Right atrium auricular region (tissue), 2 donors: ENCODE measurements at places on chromosomes 5 and 9. TPM values are rescaled to one million over a fixed set of nuclear protein-coding genes. Genes with fewer than 3 reads are reported as not detected.
A peak's percentile ranks its signal among the peaks of the same experiment; 100 is the strongest.

- H3K4me3 ChIP-seq = no peak overlapping the region
- H3K36me3 ChIP-seq = no peaks in the 10 kb centered on the region
- no peak overlapping the region for H3K27ac ChIP-seq
These were observed 274.4 kb upstream of the CLINT1 start for GRCh38 chr5:158133369-158133768.

ZNF879 gene
- 2.6 TPM for total RNA-seq

PPIC gene
- total RNA-seq = 25.9 TPM

- no peak overlapping the region for H3K27ac ChIP-seq
- no peaks in the 10 kb centered on the region for H3K4me1 ChIP-seq
- no peak overlapping the region for H3K4me3 ChIP-seq
These were observed 97.8 kb downstream of the GPR21 start for GRCh38 chr9:123131258-123131657.

- H3K27me3 ChIP-seq = no peaks in the 10 kb centered on the region
- H3K36me3 ChIP-seq = no peaks in the 10 kb centered on the region
These were observed 136.6 kb upstream of the STC2 start for GRCh38 chr5:173464813-173465212.

RASEF gene
- total RNA-seq = 0.16 TPM

DNA sequence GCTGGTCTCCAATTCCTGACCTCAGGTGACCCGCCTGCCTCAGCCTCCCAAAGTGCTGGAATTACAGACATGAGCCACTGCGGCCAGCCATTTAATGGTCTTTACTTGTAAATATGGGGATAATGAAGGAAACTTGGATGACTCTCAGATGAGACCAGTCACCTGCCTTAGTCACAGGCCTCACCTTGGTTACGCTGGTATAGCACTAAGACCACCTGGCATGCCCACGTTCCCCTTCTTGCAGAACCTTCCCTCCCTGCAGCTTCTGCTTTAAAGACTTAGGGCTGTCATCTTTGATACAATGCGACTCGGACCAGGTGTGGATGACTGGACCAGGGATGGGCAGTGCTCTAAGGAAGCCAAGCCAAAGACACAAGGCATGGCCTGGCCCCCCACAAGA is 629.9 kb downstream of the CCDC171 start:
- H3K36me3 ChIP-seq = no peaks in the 10 kb centered on the region
- H3K4me3 ChIP-seq = no peak overlapping the region
- no peak overlapping the region for H3K27ac ChIP-seq
- no peaks in the 10 kb centered on the region for H3K4me1 ChIP-seq
- no peak for DNase-seq

MAMDC2 gene
- 32.5 TPM for total RNA-seq

DNA sequence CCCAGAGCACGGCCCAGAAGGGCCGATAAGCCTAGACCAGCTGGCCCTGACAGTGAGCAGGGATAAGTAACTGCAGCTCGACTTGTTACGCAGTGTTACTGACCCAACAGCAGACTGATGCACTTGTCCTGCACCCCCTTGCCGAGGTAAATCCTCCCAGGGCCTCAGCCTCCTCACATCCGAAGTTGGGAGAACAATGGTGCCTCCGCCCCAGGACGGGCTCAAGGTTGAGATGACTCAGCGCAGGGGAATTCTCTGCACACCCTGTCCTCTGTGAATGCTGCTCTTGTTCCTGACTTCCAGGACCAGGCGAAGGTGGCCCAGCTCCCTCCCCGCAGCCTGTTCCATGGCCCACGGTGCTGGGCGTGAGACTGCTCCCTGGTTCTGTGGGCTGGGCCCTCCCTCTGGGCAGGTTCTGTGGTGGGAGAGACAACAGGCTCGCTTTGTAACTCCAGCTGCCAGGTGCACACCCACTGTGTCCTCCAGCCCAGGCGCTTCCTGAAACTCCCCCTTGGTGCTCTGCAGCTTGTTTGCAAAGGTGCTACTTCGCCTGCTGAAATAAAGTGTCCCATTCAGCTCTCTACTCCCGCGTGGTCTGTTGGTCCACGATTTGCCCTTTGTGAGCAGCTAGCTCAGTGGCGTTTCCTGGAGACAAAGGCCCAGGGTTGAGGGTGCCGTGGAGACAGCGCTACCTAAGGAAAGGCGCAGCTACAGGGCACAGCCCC is 40.1 kb upstream of the SLC6A19 start:
- no peak for DNase-seq
- H3K27me3 ChIP-seq = peaks cover 2% of the 10 kb centered on the region
- H3K36me3 ChIP-seq = no peaks in the 10 kb centered on the region
- no peak overlapping the region for H3K27ac ChIP-seq
- no peak overlapping the region for H3K4me3 ChIP-seq

- no peak overlapping the region for H3K27ac ChIP-seq
- peaks cover 44% of the 10 kb centered on the region for H3K36me3 ChIP-seq
- no peaks in the 10 kb centered on the region for H3K27me3 ChIP-seq
- no peak for DNase-seq
These were observed 102.4 kb downstream of the UBE2R2 start for GRCh38 chr9:33919276-33919897.

GRCh38 chr9:95516734-95517558 is at the start of gene PTCH1:
Gene PTCH1 (minus strand): TSS chr9:95516971.
- peak within 1 kb of the TSS; percentile 57 for H3K27ac ChIP-seq
- no peaks in the 10 kb centered on the region for H3K27me3 ChIP-seq
- peak within 1 kb of the TSS; percentile 48 for H3K4me3 ChIP-seq
- no peaks in the 10 kb centered on the region for H3K36me3 ChIP-seq

DNA sequence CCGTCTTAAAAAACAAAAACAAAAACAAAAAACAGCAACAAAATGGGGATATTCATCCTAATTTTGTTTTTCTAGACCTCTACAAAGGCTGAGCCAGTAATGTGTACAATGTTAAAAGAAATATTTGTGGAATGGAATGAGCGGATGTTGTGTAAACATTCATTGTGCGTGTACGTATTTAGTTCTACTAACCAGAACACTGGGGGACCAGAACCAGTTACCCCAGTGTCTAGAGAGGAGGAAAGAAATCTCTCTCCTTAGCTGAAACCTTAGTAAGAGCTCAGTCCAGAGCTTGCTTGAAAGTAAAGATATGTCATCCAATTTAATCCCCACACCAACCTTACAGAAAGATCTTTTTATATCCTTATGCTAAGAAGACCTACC is 106.7 kb upstream of the CPEB4 start:
- peaks cover 22% of the 10 kb centered on the region for H3K4me1 ChIP-seq
- H3K27me3 ChIP-seq = no peaks in the 10 kb centered on the region
- DNase-seq = no peak
- peak overlapping the region; percentile 71 for H3K27ac ChIP-seq
- no peaks in the 10 kb centered on the region for H3K36me3 ChIP-seq
- no peak overlapping the region for H3K4me3 ChIP-seq

- H3K27me3 ChIP-seq = no peaks in the 10 kb centered on the region
- no peak overlapping the region for H3K4me3 ChIP-seq
- no peak for DNase-seq
- no peaks in the 10 kb centered on the region for H3K4me1 ChIP-seq
These were observed 520.0 kb upstream of the CLINT1 start for GRCh38 chr5:158378931-158379330.

DNA sequence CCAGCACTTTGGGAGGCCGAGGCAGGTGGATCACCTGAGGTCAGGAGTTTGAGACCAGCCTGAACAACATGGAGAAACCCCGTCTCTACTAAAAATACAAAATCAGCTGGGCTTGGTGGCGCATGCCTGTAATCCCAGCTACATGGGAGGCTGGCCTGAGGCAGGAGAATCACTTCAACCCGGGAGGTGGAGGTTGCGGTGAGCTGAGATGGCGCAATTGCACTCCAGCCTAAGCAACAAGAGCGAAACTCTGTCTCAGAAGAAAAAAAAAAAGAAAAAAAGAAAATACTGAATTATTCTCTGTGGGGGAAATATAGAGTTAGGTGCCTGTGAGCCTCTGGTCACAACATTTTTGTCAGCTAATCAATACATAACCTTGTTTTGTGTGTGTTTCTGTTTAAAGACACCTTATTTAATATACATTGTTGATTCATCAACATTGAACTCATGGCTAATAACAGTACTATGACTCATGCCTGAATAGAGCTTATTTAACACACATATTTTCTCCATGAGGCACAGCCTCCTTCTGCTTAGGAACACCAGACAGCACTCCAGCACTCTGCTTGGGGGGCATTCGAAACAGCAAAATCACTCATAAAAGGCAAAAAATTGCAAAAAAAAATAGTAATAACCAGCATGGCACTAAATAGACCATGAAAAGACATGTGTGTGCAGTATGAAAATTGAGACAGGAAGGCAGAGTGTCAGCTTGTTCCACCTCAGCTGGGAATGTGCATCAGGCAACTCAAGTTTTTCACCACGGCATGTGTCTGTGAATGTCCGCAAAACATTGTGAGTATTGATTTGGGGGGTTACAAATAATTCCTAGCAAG is at the start of gene IL31RA:
IL31RA (plus strand) TSS at position 519 of the 836 bp plus-strand sequence; CDS start at position 733, 214 bp downstream.
- no peak within 1 kb of the TSS for H3K4me3 ChIP-seq
- no peaks in the 10 kb centered on the region for H3K36me3 ChIP-seq
- H3K27ac ChIP-seq = no peak within 1 kb of the TSS
- H3K27me3 ChIP-seq = no peaks in the 10 kb centered on the region
- DNase-seq = no peak
- no peaks in the 10 kb centered on the region for H3K4me1 ChIP-seq

ADCY2 gene
- total RNA-seq = 3.3 TPM

- H3K27ac ChIP-seq = no peak overlapping the region
- no peaks in the 10 kb centered on the region for H3K27me3 ChIP-seq
- no peaks in the 10 kb centered on the region for H3K4me1 ChIP-seq
- DNase-seq = no peak
These were observed 500.0 kb downstream of the DIRAS2 start for GRCh38 chr9:90142580-90142979.

DNA sequence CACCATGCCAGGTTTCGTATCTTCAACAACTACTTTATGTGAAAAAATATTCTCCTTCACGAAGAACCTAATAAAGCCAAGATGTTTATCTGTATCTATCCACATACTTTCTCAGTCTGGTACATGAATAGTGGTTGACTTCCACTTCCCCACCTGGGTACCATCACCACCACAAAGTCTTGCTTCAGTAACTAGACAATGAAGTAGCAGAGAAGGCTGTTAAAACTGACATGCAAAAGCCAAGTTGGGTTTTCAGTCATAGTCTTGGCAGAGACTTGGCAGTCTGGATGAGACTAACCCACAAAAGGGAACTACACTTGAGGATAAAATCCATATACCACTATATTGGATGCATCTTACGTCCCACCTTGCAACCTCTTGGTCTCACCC is 5.0 kb downstream of the P4HA2 start:
- no peak overlapping the region for H3K4me3 ChIP-seq
- no peak for DNase-seq
- no peaks in the 10 kb centered on the region for H3K27me3 ChIP-seq
- peaks cover under 1% of the 10 kb centered on the region for H3K36me3 ChIP-seq
- H3K27ac ChIP-seq = peak overlapping the region; percentile 58

DNA sequence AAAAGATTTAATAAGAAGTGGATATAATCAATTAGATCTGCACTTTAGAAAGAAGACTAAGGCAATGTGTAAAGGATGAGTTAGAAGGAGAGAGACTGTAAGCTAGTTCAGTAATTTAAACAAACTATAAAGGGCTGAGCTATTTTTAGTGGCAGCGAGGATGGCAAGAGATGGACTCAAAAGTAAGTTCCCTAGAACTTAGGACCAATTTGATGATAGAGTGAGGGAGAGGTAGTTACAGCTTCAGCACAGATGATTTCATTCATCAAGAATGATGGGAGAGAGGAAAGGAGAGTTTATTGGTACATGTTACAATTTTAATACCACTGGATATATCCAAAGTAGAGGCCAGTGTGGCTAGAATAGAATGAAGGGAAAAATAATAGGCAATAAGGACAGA is 19.1 kb downstream of the NADK2 start:
- peaks cover 54% of the 10 kb centered on the region for H3K36me3 ChIP-seq
- no peaks in the 10 kb centered on the region for H3K4me1 ChIP-seq

- no peaks in the 10 kb centered on the region for H3K4me1 ChIP-seq
- H3K27ac ChIP-seq = no peak overlapping the region
- no peaks in the 10 kb centered on the region for H3K36me3 ChIP-seq
- H3K27me3 ChIP-seq = no peaks in the 10 kb centered on the region
- no peak overlapping the region for H3K4me3 ChIP-seq
- DNase-seq = no peak
These were observed 586.4 kb downstream of the ACTL7B start for GRCh38 chr9:108269371-108269770.

- no peak overlapping the region for H3K4me3 ChIP-seq
- no peak overlapping the region for H3K27ac ChIP-seq
- no peaks in the 10 kb centered on the region for H3K27me3 ChIP-seq
These were observed 93.7 kb downstream of the PCDH1 start for GRCh38 chr5:141784529-141784928.

- no peaks in the 10 kb centered on the region for H3K27me3 ChIP-seq
- no peak overlapping the region for H3K4me3 ChIP-seq
- no peaks in the 10 kb centered on the region for H3K4me1 ChIP-seq
- no peak for DNase-seq
- H3K36me3 ChIP-seq = no peaks in the 10 kb centered on the region
These were observed 596.6 kb upstream of the ZNF608 start for GRCh38 chr5:125343015-125343414.

DNA sequence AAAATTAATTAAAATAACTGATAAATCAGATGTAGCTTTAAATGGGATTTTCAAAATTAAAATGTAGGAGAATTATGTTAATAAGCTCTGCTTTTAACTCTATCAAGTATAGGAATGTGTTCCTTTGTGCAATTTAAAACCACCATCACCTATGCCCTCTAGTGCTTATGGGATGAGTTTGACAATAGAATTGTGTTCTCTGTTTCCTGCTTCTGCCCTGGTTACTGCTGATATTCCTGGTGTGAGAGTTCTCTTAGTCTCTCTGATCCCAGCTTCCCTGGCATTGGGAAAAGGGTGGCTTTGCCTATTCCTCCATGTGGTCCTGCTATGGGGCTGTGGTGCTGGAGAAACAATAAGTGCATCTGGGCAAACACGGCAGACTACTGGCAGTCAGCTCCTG is 8.1 kb downstream of the LRRTM2 start:
- H3K4me3 ChIP-seq = no peak overlapping the region
- no peak for DNase-seq
- H3K4me1 ChIP-seq = no peaks in the 10 kb centered on the region
- no peak overlapping the region for H3K27ac ChIP-seq

- no peak overlapping the region for H3K27ac ChIP-seq
- DNase-seq = no peak
- H3K36me3 ChIP-seq = no peaks in the 10 kb centered on the region
- no peaks in the 10 kb centered on the region for H3K4me1 ChIP-seq
- no peak overlapping the region for H3K4me3 ChIP-seq
- no peaks in the 10 kb centered on the region for H3K27me3 ChIP-seq
These were observed 1720.6 kb upstream of the WWC1 start for GRCh38 chr5:166570865-166571264.

GRCh38 chr9:7369384-7369821 is 430.2 kb downstream of the DMAC1 start:
- H3K36me3 ChIP-seq = no peaks in the 10 kb centered on the region
- H3K27ac ChIP-seq = no peak overlapping the region
- H3K27me3 ChIP-seq = no peaks in the 10 kb centered on the region
- H3K4me1 ChIP-seq = no peaks in the 10 kb centered on the region

- H3K36me3 ChIP-seq = no peaks in the 10 kb centered on the region
- H3K27ac ChIP-seq = no peak overlapping the region
- H3K4me3 ChIP-seq = no peak overlapping the region
- no peak for DNase-seq
- no peaks in the 10 kb centered on the region for H3K27me3 ChIP-seq
These were observed 23.4 kb downstream of the DMRTA1 start for GRCh38 chr9:22469928-22470544.
